CD4-positive, alpha-beta T cell treated with Interferon alpha-2 for 1 hour (primary cell): ENCODE measurements at places on chromosomes 1 and 21.

DNA sequence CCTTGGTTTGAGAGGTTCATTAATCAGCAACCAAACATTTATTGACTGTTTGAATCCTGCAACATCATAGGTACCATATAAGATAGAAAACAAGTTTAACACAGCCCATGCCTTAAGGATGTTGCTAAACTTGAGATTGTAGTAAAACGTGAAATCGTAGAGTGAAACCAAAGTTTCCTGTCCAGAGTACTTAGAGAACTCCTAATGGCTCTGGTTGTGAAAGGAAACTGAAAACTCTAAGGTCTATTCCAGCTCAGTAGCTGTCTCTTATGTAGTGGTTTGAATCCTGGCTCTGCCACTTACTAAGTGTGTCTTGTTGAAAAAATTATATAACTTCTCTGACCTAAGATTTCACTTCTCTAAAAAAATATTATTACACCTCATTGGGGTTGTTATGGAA lies 310.9 kb downstream of the NTNG1 start:
- no peak for DNase-seq

DNA sequence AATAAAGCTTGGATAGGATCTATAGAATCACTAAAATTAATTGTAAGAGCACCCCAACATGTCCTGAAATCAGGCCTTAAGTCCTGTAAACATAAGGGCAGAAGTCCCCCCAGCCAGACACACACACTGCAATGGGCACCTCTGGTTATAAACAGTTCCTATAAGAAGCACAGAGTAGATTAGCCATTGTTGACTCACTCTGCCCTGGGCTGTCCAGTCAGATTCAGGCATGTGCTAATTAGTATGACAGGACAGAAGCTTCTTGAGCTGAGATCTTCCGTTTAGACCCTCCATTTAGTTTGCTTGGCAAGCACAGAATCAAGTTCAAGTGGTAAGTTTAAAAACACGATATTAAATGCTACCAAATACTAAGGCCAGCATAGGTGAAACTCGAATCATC lies 11.8 kb upstream of the DENND1B start:
- DNase-seq = no peak

DNA sequence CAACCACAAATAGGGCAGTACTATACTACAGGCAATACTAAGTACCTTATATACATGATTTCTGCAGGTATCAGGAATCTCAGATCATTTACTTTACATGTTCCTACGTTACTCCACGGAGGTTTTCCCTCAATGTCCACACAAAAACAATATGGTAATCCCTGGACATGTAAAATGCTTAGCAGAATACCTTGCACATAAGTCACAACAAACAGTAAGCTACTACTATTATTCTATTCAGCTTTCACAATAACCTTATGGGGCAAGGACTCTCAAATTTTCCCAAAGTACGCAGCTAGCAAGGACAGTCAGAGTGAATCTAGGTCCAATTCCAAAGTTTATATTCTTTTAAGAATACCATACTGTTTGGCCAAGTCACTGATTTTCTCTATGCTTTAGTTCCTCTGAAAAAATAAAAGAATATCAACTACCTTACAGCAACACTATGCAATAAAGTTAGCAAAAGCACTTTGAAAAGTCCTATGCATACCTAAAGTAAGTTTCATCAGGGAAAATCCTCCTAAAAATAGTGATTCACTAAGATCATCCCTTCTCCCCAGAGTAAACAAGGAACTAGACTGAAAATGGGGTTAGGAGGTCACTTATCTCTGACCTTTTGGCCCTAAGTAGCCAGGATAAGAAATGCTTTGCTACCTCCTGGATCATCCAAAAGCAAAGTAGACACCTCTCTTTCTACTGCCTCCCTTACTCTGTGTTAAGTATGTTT lies 67.4 kb downstream of the LUZP1 start:
- no peak for DNase-seq

- DNase-seq = no peak
Measured at GRCh38 chr1:90717665-90718410, 736 bp upstream of the BARHL2 start.

GRCh38 chr1:112673592-112674439 lies 643 bp upstream of the MOV10 start:
- DNase-seq = no peak

- DNase-seq = no peak
Measured at GRCh38 chr1:36387141-36387949, 1.6 kb upstream of the STK40 start.

DNA sequence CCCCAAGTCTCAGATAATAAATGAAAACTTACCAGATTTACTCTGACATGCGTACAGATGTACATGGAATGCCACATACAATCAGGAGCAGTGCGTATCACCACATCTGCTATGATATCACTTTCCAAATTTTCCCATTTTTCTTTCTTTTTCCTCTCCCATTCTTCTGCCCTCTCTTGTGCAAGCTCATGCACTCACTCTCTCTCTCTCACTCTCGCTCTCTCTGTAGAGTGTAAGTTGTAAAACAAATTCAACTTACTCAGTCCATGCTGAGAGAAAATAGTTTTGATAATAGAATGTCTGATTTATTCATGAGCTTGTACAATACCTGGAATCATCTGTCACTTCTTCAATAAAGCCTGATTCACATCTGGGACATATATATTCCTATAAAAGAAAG lies 35.3 kb downstream of the RNF115 start:
- DNase-seq = no peak

GRCh38 chr1:205186191-205186590 lies 25.3 kb downstream of the DSTYK start:
- DNase-seq = no peak

DNA sequence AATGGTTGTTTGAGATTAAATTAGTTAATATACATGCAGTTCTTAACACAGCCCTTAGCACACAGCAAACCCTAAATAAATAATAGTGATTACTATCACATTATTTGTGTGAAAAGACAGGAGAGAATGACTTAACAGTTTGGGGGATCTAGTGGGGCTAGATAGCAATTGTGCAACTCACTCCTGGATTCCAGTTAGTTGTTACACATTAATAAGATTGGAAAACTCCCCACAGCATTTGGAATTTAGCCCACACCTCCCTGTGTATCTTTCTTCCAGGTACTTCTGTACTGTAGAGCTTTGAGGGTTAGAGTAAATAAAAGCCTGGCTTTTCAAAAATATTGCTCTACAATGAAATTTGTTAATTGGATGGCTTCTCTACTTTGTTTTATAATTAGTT lies 93.2 kb downstream of the KCTD3 start:
- no peak for DNase-seq

GRCh38 chr1:100883963-100884362 lies 10.7 kb downstream of the EXTL2 start:
- DNase-seq = no peak

- DNase-seq = peak; percentile 74
Measured at GRCh38 chr1:117658676-117659075, 52.8 kb downstream of the TENT5C start.

- no peak for DNase-seq
Measured at GRCh38 chr1:221274373-221274772, 395.1 kb downstream of the HLX start.

- no peak for DNase-seq
Measured at GRCh38 chr1:31564606-31564989, 11.7 kb upstream of the TINAGL1 start.

DNA sequence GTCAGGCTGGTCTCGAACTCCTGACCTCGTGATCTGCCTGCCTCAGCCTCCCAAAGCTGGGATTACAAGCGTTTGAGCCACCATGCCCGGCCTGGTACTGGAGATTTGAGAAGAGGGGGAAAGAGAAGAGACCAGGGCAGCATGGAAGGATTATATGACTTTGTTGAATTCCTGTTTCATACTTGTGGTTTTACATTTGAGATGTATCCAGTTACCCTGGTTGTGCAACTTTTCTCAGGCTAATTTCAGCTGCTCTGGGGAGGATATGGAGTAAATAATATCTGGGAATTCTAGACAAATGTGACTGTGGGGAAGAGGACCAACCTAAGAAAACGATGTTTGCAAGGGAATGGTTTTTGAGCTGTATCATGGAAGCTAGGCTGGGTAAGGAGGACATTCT lies 89.5 kb upstream of the GREM2 start:
- no peak for DNase-seq

- no peak for DNase-seq
Measured at GRCh38 chr1:163036671-163037070, 32.5 kb upstream of the RGS4 start.

- DNase-seq = no peak
Measured at GRCh38 chr1:113858418-113858817, 13.1 kb downstream of the PTPN22 start.

DNA sequence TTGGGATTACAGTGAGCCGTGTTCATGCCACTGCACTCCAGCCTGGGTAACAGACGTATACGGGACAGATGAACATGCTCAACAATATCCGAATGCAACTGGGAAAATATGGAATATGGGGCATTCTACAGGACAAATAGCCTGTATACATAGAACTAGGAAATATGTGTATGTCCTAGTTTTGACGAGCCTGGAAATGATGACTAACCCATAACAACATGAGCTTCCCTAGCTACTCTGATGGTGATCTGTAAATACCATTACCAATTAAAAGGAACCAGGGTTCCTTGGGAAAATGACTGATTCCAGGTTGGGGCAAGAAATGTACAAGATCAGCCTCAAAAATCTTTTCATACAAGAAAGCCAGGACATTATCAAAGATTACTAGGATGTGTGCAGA lies 42.8 kb upstream of the ARTN start:
- DNase-seq = no peak

DNA sequence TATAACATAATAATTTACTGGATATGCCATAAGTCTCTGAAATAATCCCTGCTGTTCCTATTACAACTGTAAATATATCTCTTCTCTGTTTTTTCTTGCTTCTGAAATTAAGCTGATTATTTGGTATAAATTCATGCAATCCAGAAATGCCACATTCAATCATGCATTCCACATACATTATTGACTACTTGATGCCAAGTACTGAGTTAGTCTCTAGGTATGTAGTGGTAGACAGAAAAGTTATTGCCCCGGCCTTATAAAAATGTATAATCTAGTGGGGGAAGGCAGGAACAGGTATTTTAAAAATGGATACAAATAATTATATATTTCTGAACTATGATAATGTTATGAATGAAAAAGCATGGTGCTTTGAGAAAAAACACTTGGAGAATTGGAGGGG lies 338.6 kb upstream of the SNX7 start:
- DNase-seq = no peak

- peak; percentile 61 for DNase-seq
Measured at GRCh38 chr1:160834945-160835565, 27.6 kb downstream of the CD244 start.

GRCh38 chr1:31920956-31921355 lies 17.2 kb downstream of the PTP4A2 start:
- no peak for DNase-seq
